ENCODE measurements at places on chromosomes 12 and 14. TPM values are rescaled to one million over a fixed set of nuclear protein-coding genes. Genes with fewer than 3 reads are reported as not detected.

Gene MYH6
- total RNA-seq, result not detected

Gene CLEC4E
- not detected for total RNA-seq

Gene TMEM30B
- total RNA-seq, result 0.66 TPM

Gene FBXL14
- 28.9 TPM for total RNA-seq

Gene DENND5B
- 0.16 TPM for total RNA-seq

Gene CLMN
- total RNA-seq, result 1.6 TPM

DNA sequence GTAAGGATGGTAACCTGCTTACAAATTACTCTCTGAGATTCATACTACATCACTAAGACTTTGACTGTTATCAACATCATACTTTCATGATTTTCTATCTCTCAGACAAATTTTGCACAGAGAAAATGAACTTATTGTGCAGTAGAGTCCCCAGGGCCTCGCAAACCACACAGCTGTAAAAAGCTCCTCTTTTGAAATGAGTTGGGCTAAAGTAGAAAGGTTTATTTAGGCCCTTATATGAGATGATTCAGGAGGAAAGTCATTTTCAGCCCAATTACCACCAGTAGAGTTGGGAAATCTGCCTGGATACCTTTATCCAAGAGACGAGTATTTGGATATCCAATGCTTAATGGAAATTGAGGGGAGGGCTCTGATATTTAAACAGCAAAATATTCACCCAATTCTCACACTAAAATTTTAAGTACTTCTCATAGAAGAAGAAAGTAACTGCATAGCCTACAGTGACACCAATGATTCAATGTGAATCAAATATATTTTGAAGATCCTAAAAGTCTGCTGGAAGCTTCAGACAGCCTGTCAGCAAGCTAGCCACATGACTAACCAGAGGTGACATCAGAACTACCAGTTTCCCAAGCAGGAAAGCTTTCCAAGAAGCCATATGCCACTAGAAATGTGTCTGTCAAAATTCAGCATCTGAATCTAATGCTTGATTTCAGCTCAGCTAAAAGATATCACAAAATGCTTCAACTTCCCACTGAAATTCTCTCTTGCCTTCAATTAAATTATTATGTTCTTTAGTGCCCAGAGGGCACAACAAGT is 190.1 kb upstream of the SYT1 start:
- DNase-seq, result no peak

DNA sequence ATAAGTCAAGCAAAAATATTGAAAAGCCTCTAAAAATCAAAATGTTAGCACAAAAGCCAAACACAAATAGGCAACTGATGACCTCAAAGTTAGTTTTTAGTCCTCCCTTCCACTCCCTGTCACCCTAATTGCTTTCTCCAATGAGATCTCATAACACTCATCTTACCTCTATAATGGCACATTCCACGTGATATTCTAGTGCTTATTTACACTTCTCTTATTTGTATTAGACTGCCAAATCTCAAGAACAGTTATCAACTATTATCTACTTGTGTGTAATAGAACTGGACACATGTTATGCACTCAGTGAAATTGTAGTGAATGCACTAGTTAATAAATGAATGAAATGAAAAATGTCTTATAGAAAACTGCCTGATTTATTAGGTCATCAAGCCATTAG is 55.5 kb upstream of the AVPR1A start:
- no peak for DNase-seq

GRCh38 chr12:117936722-117937484 is 31.9 kb downstream of the KSR2 start:
- no peak for DNase-seq

DNA sequence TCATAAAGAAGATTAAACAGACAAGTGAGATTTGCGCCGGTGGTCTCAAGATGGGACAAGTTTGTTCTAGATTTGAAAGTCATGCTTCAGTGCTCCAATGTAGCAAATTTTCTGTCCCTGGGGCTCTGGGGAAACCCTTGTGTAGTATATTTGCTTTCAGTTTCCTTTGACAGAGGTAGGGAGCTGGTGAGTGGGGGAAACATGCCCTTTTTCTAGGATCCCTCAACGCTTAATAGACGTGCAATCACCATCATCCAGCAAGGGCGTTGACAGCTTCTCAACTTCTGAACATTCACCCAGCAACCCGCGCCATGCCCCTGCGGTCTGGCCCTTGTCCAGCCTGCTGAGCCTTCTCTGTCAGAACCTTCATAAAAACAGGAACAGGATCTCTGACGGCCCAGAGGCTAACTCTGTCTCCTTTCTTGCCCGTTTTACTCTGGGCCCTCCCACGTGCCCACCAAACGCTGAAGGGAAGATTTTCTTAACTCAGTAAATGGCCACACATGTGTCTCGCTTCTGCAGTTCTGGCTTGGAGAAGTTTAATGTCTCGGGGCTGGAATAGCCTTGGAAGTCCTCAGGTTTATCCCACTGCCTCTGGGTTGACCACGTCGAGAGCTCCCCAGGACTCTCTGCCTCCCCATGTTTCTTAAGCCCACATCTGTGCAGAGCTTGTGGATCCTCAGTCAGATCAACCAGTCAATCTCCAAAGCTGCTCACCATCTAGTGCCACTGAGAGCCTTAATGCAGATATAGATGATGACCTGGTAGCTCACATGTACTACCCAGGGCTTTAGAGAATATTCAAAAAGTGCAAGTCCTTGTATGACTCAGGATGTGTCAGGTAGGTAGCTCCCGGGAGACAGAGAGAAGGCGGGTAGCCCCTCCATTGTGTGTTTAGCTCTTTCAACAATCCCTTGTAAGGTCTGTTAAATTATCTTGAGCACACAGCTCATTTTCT is 58.1 kb upstream of the CCND2 start:
- peak; percentile 44 for DNase-seq

GRCh38 chr14:68373847-68374444 is 418.9 kb downstream of the ZFP36L1 start:
- no peak for DNase-seq

- no peak for DNase-seq
Measured at GRCh38 chr12:12499909-12500604, 62.6 kb downstream of the DUSP16 start.

DNA sequence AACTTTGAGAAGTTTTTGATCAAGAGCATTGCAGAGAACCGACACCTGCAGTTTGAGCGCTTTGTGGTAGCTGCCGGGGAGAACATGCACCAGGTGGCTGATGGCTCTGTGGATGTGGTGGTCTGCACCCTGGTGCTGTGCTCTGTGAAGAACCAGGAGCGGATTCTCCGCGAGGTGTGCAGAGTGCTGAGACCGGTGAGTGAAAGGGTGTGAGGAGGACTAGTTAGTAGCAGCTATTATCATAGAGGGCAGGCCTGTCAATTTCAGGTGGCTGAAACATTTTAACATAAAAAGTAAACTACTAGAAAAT is 27.0 kb upstream of the HIGD1C start:
- DNase-seq, result peak; percentile 30

DNA sequence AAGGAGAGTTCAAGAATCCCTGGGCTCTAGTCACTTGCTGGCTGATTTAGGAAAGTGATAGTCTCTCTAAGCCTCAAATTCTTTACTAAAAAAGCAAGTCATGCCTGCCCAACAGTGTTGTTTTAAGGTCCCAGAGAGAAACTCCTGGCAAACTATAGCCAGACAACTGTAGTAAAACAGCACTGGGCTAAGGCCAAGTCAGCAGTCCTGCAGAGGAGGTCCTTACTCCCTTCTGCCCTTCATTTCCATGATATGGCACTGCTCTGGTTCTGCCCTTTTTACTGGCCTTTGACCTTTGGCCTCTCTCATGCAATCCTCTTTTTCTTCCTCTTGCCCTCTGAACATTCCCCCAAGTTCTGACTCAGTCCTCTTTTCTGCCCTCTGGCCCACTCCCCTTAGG is 74.9 kb downstream of the VWF start:
- no peak for DNase-seq

GRCh38 chr12:54998958-54999510 is 14.5 kb upstream of the TESPA1 start:
- no peak for DNase-seq

All from activated CD8-positive, alpha-beta T cell treated with anti-CD3 and anti-CD28 coated beads, Interleukin-2, amount 10 ng/mL, durations not matched to agents 7 days and 5 days (primary cell).